Smooth muscle cell of the pulmonary artery (primary cell): ENCODE measurements at places on chromosomes 3 and 15. TPM values are rescaled to one million over a fixed set of nuclear protein-coding genes. Genes with fewer than 3 reads are reported as not detected.

The SLC35A5 gene
- 58.2 and 66.3 TPM in 2 replicates for total RNA-seq

The PRR23A gene
- total RNA-seq, result not detected in 2 replicates

The SMCO1 gene
- total RNA-seq, result not detected in 2 replicates

The SSR3 gene
- total RNA-seq, result 391 and 422 TPM in 2 replicates

The ZMYND10 gene
- total RNA-seq, result 0.91 and 1.1 TPM in 2 replicates
